ENCODE measurements at places on chromosomes 4 and X.

DNA sequence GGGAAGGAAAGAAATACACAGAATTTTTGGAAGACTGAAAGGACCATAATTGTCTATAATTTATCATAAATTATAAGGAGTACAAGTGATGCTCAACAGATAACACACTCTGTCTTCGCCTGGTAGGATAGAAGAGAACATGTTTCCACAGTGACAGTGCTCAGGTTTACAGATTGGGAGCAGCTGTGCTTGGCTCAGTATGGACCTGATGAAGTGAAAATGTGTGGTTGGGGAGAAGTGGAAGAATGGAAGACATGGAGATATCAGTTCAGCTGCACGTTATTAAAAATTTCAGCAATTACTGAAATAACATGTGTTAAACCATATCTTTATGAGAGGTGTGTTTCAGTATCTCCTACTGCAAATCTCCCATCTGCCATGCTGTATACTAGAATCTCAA is 90.6 kb downstream of the TLL1 start:
- DNase-seq, result no peak

DNA sequence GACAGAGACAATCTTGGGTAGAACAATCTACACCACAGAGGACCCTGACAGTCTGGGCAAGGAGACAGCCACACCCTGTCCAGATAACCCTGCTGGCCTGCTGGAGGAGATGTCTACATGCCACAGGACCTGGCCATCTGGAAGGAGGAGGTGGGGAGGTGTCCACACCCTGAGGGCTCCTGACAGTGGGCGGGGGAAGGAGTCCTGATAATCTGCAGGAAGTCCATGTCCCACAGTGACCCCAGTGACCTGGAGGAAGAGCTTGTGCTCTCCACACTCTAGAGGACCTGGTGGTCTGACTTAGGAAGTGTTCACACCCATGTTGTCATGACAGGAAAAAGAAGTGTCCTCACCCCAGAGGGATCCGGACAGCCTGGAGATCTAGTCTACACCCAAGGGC is 5.5 kb downstream of the SUV39H1 start:
- no peak for DNase-seq

- DNase-seq, result no peak
Observed at GRCh38 chr4:76301775-76302162, 4.8 kb upstream of the STBD1 start.

GRCh38 chrX:113873056-113873455 is 710.8 kb upstream of the HTR2C start:
- DNase-seq, result no peak

GRCh38 chrX:141839856-141840255 is 1.7 kb downstream of the MAGEC3 start:
- DNase-seq, result no peak
